Activated CD4-positive, CD25-positive, alpha-beta regulatory T cell treated with anti-CD3 and anti-CD28 coated beads, Interleukin-2, amount 50 U/mL, for 72 hours (primary cell): ENCODE measurements at places on chromosomes 7 and 10.

DNA sequence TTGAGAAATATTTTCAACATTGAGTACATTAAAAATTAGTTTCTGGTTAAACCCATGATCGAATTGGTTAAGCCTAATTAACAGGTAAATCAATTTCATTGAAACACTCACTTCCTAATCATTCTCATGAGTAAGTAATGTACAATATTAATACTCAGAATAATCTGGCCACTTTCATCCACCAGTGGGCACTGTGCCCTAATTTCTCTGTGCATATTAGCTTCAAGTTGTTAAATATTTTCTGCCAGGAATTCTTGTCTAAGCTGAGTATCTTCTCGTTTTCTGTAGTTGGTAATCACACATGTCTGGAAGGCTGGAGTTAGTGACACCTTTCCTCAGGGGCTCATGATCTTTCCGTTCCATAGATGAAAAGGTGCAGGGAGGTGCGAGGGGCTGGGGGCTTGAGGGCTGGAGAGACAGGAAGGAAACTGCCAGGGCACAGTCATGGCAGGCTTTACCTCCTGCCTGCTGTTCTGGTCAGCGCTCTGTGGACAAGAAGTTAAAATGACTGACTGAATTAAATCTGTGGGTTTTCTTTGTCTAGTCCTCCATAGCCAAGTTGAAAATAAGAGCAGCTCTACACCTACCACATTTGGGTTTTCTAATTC lies 71.9 kb downstream of the WIPF3 start:
- DNase-seq, result no peak

- DNase-seq, result no peak
Measured at GRCh38 chr7:129188372-129188891, at the start of gene SMO. Gene SMO, plus strand, starts transcription at chr7:129188633. Its CDS starts 519 bp downstream, at chr7:129189152.

- no peak for DNase-seq
Measured at GRCh38 chr10:121700416-121700815, 102.2 kb upstream of the FGFR2 start.

GRCh38 chr7:139727151-139727705 lies 50.6 kb downstream of the HIPK2 start:
- DNase-seq, result no peak

DNA sequence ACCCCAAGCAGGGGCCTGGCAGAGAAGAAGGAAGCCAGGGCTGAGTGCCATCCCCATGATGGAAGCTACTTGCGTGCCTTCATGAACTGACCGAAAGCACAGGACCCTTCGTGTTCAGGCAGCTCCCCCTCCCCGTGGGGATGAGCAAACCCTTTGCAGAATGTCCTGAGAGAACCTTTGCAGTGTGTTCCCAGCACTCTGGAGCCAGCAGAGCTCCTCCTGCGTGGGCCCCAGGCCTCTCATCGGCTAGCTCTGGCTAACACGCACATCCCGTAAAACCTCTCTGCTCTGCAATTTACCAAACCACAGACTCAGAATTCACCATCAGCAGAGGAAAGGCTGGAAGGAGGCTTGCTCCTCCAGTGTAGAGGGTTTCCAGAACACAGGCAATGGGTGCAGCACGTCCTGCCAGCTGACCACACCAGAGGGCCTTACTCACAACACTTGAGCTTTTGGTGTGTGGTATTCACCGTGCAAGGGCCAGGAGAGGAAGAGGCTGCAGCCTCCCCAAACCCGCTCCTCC lies 3.1 kb downstream of the SH3PXD2A start:
- no peak for DNase-seq

GRCh38 chr10:132492323-132493025 lies 45.1 kb upstream of the INPP5A start:
- DNase-seq, result no peak

GRCh38 chr10:70132098-70133029 lies at the start of gene AIFM2:
Gene AIFM2, minus strand, starts transcription at chr10:70132825. Its CDS starts 8,741 bp downstream, at chr10:70124084.
- peak; percentile 61 for DNase-seq

DNA sequence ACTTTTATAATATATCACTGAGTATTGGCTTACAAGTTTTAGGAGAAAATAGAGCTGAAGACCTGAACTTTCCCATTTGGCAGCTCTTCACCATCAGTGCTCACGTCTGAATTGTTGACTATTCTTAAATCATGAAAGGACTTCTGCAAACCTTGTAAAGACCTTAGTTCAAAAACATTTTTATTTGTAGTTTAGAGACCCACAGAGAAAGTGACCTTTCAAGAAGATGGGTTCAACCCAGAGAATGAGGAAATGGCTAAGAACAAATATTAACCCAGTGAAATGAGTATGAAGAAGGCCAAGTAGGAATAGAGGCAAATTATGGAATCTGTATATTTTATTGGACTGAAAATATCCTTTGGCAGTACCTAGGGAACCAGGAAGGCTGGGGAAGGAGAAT lies 1151.1 kb downstream of the GATA3 start:
- DNase-seq, result no peak

DNA sequence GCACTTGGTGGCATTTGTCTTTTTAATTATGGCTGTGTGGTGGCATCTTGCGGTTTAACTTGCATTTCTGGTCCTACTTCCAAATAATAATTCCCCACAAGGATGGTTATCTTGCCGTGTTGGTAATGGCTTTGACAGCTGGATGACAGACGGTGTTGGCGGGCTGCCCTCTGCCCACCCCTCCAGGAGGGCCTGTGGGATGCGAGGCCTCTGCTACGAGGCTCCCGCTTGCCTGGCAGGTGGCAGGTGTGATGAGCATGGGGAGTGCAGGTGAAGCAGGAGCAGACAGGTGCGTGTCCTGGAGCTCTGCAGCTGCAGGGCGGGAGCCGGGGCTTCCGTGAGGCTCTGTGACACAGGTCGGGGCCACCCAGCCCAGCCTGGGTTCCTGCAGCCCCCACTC lies 11.8 kb downstream of the INPP5A start:
- DNase-seq, result no peak

GRCh38 chr7:50068850-50069551 lies 24.0 kb downstream of the ZPBP start:
- DNase-seq, result no peak

- no peak for DNase-seq
Measured at GRCh38 chr7:35725280-35725680, 30.3 kb upstream of the HERPUD2 start.

DNA sequence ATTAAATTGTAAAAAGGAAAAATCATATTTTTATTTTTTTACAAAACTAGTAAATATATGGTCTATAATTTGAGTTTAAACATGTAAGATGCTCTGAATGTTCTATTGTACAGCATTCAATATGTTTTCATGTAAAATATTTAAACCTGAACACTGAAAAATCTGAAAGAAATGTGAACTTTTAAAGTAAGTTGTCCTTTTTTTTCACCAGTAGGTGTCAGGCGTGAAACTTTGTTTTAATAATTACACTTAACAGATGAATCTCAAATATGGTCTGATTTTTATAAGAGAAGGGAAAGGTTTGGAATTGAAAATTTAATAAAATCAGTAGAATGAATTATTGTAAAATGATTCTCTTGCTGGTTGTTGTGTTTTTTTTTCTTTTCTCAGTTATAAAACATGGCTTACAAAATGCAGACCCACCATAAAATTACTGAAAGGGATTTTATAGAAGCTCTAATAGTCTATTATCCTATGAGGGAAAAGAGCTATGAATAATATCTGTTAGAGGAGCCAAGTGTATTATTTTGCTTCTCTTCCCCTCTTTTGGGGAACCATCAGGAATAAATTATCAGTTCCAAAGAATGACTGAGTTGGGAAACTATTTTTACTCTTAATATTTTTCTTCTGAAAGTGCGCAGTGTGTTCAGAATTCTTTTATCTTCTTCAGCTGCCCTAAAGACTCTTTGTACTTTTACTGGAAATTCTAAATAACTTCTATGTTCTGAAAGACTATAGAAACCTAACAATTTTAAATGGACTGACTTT lies 217.7 kb upstream of the FZD1 start:
- no peak for DNase-seq

GRCh38 chr7:155814316-155815276 lies 2.3 kb upstream of the SHH start:
- DNase-seq, result no peak

DNA sequence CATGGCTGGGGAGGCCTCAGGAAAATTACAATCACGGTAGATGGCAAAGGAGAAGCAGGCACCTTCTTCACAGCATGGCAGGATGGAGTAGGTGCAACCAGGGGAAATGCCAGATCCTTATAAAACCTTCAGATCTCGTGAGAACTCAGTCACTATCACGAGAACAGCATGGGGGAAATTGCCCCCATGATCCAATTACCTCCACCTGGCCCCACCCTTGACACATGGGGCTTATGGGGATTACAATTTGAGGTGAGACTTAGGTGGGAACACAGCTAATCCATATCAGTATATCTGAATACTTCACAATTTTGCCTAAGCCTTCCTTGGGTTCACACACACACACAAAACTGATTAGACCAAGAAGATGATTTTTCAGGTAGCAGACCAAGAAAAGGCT lies 145.1 kb upstream of the COL1A2 start:
- no peak for DNase-seq

GRCh38 chr7:42162560-42163325 lies 74.3 kb downstream of the GLI3 start:
- no peak for DNase-seq

- no peak for DNase-seq
Measured at GRCh38 chr10:130218936-130219335, 82.7 kb downstream of the GLRX3 start.

- DNase-seq, result no peak
Measured at GRCh38 chr10:74039561-74040145, 41.7 kb downstream of the VCL start.

DNA sequence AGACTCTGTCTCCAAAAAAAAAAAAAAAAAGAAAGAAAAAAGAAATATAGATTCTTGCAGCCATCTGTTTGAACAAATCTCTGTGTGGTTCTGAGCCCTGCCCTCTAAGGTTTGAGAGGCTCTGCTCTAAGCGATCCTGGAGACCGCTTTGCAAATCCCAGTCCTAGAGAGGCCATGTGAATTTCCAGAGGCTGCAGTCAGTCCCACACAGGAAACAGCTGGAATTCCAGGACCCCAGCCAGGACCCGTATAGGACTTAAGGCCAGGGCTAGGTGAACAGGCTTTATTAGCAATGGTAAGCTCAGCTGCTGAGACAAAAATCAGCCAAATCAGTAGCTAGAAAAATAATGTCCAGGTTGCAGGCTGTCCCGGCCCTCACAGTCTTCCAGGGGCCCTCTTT lies 154.8 kb downstream of the RPS24 start:
- no peak for DNase-seq

GRCh38 chr7:88089561-88089960 lies 130.3 kb downstream of the SRI start:
- no peak for DNase-seq

- DNase-seq, result no peak
Measured at GRCh38 chr10:74827694-74828093, 1.3 kb downstream of the KAT6B start.

GRCh38 chr7:131105294-131105798 lies 222.3 kb upstream of the MKLN1 start:
- no peak for DNase-seq

- no peak for DNase-seq
Measured at GRCh38 chr7:138755331-138755747, 42.5 kb upstream of the TMEM213 start.

GRCh38 chr10:125409756-125410155 lies 249.4 kb upstream of the CTBP2 start:
- DNase-seq, result no peak

DNA sequence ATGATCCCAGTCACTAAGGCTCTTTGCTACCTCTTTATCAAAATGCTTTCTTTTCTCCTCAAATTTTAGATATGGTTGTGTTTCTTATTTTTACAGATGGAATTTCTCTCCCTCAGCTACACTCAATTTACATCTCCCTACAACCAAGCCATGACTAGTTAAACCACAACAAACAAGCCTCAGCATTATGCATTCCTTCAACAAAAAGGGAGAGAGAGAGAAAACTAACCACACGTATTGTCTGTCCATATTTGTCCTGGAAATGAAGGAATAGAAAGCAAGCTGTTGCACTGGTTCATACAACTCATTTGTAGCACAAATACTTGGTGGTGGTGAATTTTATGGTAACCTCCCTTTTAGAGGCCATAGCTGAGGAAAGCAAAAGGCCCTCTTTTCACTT lies 286.4 kb downstream of the AHR start:
- no peak for DNase-seq

DNA sequence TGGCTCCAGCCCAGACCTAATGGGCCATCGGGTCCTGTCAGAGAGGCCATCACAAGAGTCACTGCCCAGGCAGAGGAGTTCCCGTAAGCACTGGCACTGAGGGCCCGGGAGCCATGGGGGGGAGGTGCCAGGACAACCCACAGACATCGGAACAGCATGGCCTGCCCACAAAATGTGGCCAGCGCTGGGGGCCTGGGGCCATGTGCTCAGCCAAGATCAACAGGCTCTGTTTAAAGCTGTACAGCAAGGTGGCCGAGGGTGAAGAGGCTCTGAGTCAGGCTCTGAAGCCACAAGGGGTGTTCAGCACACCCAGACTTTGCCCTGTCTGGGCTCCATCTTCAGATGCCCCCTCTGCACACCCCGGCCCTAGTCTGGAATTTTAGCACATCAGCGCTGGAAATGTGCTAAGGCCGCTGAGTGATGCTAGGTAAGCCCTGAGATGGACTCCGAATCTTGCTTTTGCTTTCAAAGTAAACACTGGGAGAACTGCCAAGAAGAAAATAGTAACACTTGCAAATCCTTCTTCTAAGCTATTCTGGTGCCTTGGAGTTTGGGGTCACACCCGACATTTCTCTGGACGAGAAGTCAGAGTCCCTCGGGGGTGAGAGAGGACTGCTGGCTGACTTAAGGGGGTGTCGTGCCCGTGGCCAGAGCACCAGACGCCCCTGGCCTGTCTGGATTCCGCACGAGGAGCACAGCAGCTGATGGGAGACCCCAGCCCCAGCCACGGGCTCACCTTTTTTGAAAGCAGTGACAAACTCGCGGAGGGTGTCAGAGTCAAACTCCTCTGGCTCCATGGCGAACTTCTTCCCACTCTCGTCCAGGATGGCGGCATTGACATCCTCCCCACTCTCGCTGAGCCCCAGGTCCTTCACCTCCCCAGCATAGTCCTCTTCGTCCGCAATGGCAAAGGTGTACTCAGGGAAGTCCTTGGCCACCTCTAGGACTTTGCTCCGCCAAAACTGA lies 23.6 kb downstream of the PDIA4 start:
- DNase-seq, result no peak

- no peak for DNase-seq
Measured at GRCh38 chr10:90845726-90846125, 12.1 kb downstream of the HTR7 start.

DNA sequence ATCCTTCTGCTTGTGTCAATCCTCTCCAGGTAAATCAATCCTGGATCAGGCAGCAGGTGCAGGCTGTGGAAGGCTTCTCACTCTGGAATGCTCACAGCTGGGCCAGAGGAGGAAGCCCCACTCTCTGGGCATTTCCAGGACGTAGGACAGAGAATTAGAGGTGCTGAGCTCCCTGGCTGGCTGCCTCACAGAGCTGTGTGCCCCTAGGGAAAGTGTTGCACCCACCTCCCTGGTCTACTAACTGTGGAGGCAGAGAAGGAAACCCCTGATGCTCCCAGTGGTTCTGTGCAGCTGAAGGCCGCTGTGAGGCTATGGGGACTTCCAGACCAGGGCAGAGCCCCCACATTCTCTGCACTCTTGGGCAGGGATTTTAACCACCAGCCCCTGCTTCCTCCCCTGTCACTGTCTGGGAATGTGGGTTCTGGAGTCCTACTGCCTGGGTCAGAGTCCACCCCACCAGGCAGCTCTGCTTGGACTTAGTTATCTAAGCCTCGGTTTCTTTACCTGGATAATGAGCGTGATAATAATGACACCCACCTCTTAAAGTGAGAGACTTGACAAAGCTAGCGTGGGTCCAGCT lies 73.5 kb upstream of the EEPD1 start:
- DNase-seq, result no peak
